ENCODE measurements at places on chromosomes 3 and 15.

- DNase-seq = no peak
These were observed 83.5 kb downstream of the IGF1R start for GRCh38 chr15:98731712-98732450.

GRCh38 chr15:77015646-77016320 lies 20.9 kb downstream of the PSTPIP1 start:
- DNase-seq = no peak

- no peak for DNase-seq
These were observed 7.3 kb upstream of the RTP3 start for GRCh38 chr3:46490338-46491084.

GRCh38 chr3:148861277-148861869 lies 3.7 kb upstream of the CPA3 start:
- DNase-seq = no peak

GRCh38 chr3:81666502-81667121 lies 94.8 kb downstream of the GBE1 start:
- DNase-seq = no peak

Data from stimulated activated CD4-positive, alpha-beta T cell treated with anti-CD3 and anti-CD28 coated beads, TNF-alpha, amount 100 ng/mL, for 24 hours (primary cell).